ENCODE measurements at places on chromosomes 7 and 10.

DNA sequence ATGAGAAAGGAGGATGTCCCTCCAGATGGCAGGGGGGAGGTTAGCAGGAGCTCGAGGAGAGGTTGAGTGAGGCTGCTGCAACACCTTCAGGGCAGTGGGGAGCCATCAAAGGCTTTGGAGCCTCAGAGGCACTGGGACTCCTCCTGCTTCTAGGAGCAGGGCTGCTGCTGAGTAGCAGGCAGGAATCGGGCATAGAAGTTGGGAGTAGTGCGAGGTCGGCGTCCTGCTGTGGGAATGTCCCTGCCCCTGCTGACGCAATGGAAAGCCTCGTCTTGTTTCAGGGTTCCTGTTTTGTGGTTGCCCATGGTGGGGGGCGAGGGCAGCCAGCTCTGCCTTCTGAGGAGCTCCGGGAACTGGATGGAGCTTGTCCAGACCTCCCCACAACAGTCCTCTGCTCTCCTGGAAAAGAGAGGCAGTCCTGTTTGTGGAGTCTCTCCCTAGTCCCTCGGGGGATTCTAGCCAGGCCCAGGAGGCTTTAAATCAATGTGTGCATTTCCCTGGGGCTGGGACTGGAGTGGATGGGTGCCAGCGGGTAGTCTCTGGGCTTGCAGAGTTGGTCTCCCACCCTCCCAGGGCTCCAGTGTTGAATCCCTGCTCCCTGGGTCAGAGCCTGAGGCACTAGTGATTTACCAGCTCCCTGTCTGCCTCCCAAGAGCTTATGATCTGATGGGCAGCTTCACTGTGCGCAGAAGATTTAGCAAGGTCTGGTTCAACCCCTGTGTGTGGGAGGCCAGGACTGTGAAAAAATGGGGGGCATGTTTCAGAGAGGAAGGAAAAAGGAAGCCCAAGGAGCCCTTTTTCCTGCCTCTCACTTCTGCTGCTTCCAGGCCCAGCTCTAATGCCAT, 98.7 kb upstream of the PPIF start:
- DNase-seq: no peak

- DNase-seq: no peak
Observed at GRCh38 chr10:30185341-30185740, 126.0 kb upstream of the JCAD start.

DNA sequence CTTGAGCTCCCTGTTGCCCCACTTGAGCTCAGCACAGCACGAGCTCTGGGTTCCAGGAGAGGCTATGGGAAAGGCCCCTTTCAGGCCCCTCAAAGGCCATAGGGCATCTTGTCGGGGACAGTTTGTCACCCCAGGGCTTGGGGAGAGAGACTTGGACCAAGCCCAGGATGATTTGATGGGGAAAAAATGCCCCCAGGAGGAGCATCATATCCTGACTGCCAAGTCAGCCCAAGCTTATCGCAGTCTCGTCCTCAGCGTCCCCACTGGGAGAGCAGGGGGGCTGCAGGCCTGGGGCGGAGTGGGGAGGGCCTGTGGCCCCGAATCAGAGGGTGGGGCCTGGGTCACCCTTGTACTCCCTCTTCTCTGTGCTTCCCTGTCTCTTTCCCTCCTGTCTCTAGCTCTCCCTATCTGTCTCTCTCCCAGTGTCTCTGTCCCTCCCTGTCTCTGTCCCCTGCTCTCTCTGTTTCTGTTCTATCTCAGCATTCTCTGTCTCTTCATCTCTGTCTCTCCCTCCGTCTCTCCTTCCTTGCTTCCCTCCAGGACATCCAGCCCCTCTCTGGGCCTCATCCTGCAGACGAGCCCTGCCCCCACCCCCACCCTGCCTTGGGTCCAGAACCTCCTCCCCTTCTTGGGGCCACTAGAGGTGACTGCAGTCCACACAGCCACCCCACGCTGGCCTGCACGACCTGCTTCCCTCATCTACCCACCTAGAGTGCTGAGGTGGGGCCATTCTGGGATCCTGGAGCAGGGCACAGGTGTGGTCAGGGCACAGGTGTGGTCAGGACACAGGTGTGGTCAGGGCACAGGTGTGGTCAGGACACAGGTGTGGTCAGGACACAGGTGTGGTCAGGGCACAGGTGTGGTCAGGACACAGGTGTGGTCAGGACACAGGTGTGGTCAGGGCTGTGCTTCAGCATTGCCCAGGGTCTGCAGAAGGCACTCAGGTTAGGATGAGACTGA, 17.3 kb upstream of the GRIFIN start:
- DNase-seq: no peak

- no peak for DNase-seq
Observed at GRCh38 chr7:146002431-146003078, 114.0 kb upstream of the CNTNAP2 start.

DNA sequence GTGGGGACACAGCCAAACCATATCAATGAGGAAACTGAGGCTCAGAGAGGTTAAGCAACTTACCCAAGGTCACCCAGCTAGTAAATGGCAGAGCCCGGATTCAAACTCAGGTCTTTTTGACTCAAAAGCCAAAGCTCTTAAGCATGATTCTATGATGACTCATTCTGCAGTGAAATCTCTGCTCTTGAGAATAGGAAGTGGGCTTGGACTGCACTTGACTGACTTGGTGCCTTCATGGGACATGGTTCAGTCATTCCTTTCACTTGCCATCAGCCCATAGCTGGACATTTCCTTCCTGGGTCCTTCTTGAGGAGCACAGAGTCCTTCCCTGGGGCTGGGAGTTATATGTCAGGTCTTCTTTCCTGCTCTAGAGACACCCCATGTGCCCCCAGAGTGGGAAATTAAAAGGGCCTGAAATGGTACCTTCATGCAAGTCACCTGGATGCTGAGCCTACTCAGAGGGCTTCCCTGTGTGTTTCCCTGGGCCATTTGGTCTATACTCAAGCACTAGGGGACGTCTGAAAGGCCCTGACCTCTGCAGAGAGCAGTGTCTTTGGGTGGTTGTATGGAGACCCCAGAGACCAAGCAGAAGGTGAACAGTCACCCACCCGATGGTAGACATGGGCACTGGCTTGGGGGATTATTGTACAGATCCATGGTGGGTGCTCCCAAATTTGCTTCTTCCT, 62.4 kb upstream of the SDK1 start:
- DNase-seq: no peak

DNA sequence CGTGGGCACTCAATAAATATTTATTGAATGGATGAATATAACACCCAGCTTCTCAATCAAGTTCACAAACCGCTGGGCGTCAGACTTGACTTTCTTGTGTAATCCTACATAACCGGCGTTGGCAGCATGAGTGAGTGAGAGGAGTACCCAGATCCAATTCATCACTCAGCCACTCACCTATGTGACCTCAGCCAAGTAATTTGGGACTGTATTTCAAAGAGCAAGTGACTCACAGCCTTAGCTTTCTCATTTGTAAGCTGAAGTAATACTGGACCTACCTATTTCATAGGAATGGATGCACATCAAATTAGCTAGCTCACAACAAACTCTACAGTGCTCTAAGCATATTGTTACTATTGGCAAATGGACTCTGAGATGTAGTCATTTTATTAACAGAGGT, 53.8 kb upstream of the FAM204A start:
- no peak for DNase-seq

DNA sequence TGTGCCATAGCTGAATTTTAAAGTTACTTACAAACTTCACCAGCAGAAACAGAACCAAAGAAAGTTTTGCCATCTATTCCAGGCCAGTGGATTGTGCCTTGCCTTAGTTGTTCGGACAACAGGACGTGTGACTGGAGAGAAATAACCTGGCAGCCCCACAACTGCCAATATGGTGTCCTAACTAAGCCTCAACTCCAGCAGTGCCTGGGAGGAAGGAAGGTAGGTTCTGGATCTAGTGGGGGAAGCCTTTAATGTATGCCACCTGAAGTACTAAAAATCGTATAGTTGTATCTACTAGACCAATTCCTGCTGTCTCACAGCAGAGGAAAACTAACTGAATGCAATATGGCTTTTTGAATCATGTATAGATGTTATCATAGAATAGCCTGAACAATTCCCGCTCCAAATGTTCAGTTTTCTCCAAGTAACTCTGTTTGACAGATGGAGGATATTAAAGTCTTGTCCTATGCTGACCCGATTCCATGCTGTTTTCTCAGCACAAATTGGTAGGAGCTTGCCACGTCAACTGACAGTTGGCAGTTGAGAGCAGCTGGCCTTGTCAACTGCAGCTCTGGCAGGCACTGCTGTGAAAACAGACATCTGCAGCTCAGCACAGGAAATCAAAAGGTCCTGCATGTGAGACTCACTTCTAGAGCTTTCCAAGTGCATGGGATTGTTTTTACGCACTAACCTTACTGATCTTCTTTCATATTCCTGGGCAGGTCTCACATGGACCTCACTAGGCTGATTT, 84.5 kb upstream of the WNT16 start:
- DNase-seq: no peak

- DNase-seq: no peak
Observed at GRCh38 chr7:26858735-26859134, 5.7 kb downstream of the SKAP2 start.

DNA sequence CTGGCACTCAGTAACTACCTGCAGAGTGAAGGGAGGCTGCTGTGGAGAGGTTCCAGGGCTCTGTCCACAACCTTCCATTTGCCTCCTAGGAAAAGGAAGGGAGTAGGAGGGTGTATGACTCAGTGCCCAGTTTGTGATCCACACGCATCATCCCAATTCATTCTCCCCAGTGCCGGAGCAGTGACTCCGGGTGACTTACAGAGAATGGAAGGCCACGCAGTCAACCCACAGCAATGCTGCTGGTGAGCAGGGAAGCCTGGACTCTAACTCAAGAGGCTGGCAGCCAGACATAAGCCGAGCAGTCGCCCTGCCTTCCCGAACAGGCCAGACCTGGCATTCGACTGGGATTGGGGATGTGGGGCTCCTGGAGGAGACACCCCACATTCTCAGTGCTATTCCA, 139.9 kb downstream of the SH3PXD2A start:
- DNase-seq: peak; percentile 73

Measured in AG04449 (cell line).